Activated CD4-positive, alpha-beta T cell treated with anti-CD3 and anti-CD28 coated beads for 36 hours (primary cell): ENCODE measurements at places on chromosomes 3 and 15. TPM values are rescaled to one million over a fixed set of nuclear protein-coding genes. Genes with fewer than 3 reads are reported as not detected.

DNA sequence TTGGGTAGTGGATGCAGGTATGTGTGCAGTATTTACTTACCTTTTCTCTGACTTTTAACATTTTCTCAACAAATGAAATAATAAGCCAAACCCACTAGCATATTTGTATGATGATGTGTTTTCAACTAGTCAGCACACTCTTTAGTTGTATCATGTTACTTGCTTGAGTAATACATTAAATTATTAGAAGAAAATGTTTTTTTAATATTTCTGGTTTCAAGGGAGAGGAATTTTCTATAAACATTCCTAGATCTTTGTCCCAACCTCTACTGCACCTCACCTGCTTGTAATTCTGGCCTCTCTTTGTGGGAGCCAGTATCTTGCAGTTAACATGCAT is 161.8 kb upstream of the CBLB start:
- no peak for DNase-seq

DNA sequence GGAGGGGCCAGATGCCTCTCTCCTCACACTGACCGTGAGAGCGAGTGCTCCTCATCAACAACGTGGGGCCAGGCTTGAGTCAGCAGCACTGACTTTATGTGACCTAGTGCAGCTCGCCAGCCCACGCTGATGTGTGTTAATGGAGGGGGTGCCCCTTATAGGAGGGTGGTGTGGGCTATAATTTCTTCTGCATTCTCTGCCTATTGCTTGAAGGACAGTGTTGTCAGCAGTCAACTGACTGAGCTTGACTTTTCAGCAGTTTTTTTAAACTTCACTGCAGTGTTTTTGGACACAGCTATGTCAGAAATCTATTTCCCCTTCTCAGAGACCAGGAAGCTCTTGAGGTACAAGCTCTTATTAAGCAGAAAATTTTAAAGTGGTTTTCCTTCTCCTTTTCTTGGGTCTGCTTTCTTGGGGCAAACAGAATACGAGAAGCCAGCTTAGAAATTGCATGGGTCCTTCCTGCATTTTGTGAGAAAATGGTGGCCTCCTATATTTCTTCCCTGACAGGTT is 304.8 kb upstream of the CTDSPL start:
- DNase-seq = no peak

GUCA1C gene
- total RNA-seq = not detected

CPNE9 gene
- 0.14 TPM for total RNA-seq

MYZAP gene
- 0.11 TPM for total RNA-seq

DNAH12 gene
- total RNA-seq = not detected
